Activated naive CD8-positive, alpha-beta T cell treated with anti-CD3 and anti-CD28 coated beads for 36 hours (primary cell): ENCODE measurements at places on chromosomes 2 and 18.

GRCh38 chr2:7633566-7634153 lies 716.4 kb downstream of the RNF144A start:
- no peak for DNase-seq

DNA sequence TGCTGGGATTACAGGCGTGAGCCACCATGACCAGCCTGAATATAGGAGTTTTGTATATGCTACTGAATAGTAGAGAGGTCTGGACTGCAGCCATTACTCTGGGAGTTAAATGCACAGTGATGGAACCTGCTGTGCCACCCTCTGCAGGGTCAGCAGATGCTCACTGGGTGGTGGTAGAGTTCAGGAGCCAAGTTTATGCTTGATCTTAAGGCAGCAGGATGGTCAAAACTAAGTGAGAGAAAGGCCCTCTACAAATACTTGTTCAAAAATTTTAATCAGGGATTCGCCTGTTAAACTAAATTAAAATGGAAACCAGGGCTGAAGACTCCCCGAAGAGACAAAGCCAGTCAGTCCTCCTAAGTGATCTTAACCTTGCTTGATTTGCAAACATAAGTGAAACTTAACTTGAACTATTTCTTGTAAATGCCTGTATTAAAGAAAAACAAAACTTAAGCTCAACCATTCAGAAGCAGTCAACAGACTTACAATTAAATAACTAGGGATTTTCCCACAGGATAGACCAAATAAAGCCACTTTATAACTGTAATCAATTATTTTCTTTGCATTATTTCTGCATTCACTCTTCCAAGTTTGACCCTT lies 4.2 kb upstream of the WDFY1 start:
- no peak for DNase-seq

DNA sequence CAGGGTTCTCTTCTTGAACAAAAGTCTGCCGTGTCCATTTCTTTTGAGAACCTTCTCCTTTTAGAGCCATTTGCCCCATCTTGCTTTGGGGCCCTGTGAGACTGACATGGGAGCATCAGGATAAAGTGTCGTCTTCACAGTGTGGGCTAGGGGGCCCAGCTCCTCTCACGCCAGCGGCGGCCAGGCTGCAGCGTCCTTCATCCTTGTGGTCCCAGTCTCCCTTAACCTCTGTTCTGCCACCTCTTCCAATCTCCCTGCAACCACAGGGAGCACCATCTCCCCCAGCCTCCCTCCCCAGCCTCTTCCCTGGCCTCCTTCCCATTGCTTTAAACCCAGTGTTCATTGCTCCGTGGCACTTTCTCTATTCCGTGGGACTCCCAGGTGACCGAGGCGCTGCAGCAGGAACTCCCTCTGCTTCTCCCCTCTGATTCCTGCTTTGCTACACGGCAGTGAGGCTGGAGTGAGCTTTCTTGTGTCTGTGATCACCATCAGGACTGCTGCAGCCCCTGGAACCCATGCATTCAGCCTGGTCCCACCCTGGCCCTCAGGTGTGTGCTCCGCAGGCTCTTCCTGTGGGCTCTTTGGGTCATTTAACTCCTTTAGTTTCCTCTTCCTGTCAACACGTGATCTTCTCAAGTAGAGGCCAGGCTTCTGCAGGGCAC lies 234.1 kb downstream of the MYT1L start:
- DNase-seq: no peak

GRCh38 chr2:48965204-48965603 lies 189.1 kb downstream of the FSHR start:
- DNase-seq: no peak

- no peak for DNase-seq
These were observed 86.3 kb downstream of the PMAIP1 start for GRCh38 chr18:59986139-59986538.

- no peak for DNase-seq
These were observed 1.3 kb downstream of the GBX2 start for GRCh38 chr2:236166796-236167296.

GRCh38 chr2:9732824-9733223 lies 102.0 kb upstream of the YWHAQ start:
- no peak for DNase-seq

GRCh38 chr2:202165208-202165607 lies 73.2 kb downstream of the SUMO1 start:
- no peak for DNase-seq

GRCh38 chr2:142897807-142898206 lies 20.3 kb downstream of the KYNU start:
- no peak for DNase-seq

- no peak for DNase-seq
These were observed 57.3 kb downstream of the INHBB start for GRCh38 chr2:120403261-120403660.

DNA sequence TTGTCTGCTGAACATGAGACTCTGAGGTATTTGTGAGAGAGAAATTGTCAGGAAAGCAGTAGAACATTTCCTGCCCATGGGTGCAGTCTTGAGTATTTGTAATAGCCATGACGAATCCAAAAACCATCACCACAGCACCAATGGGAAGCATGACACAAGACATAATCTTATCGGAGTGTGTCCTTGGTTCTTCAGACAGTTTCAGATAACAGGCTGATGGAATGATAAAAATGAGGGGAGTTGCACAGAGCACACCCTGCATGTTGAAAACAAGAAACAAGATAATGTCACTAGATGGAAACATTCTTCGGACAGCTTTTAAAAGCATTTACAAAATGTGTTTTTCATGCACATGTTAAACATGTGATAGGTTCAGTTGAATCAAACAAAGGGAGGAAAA lies 56.9 kb downstream of the SLC38A11 start:
- DNase-seq: no peak

DNA sequence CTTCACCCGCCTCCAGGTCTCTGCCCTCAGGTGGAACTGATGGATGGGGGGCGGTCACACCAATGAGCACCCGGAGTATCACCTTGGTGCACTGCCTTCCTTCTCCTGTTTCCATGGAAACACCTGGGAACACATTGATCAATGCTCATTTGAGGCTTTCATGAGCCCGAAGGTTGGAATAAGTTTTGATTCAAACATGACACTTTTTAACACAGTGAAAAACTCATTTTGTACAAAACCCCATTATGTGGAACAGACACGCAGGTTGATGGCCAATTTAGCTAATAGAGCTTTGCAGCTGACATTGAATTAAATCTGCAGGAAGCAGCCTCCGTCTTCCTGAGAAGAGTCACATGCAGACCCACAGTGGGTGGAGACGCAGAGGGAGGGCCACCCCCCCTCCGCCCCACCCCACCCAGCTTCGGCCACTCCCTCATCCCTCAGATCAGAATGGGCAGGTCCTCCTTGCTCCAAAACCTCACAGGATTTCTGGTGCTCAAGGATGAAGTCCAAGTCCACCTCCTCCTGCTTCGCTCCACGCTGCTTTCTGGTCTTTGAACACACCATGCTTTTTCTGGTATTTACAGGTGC lies 96.0 kb upstream of the MYCN start:
- no peak for DNase-seq

DNA sequence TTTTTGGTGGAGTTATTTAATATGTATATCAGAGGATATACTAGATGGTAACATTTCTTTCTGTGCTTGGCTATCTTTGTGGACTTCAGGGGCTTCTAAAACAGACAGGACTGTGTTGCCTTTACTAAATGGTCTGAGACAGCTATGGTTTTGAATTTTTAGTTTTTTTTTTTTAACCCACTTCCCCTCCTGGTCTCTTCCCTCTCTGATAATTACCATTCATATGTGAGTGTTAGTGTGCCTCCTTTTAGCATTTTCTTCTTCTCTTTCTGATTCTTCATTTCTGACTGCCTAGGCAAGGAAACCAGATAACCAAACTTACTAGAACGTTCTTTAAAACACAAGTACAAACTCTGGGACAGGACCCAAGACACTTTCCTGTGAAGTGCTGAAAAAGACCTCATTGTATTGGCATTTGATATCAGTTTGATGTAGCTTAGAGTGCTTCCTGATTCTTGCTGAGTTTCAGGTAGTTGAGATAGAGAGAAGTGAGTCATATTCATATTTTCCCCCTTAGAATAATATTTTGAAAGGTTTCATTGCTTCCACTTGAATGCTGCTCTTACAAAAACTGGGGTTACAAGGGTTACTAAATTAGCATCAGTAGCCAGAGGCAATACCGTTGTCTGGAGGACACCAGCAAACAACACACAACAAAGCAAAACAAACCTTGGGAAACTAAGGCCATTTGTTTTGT lies 52.7 kb downstream of the SMAD4 start:
- no peak for DNase-seq

- DNase-seq: no peak
These were observed 126.3 kb downstream of the XRCC5 start for GRCh38 chr2:216235462-216235861.

- no peak for DNase-seq
These were observed 47.4 kb upstream of the CDCA7 start for GRCh38 chr2:173307293-173307692.

GRCh38 chr2:5751873-5752482 lies 59.8 kb downstream of the SOX11 start:
- no peak for DNase-seq

DNA sequence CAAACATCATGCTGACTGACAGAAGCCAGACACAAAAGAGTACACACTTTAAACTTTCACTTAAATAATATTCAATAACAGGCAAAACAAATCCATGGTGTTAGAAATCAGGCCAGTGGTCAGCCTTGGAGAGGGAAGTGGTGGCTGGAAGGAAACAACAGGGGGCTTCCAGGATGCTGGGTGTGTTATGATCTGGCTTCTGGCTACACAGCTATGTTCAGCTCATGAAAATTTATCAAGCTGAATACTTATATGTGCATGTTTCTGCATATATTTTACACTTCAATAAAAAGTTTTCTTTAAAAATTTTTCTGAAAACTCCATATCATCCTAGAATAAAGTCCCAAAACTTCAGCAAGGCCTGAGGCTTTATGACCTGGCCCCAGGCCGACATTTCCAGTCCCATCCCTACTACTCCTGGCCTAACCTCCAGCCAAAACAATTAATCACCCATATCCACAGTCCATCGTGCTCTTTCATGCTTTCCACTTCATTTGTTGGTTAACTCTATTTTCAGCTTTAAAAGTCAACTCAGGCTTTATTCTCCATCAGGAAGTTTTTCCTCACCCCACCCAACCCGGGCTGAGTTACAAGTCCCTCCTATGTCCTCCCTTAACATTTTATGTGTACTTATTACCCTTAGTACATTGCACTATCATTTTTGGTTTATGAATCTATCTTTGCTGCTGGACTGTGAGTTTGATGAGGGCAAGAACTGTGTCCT lies 27.9 kb upstream of the SPTBN1 start:
- no peak for DNase-seq

DNA sequence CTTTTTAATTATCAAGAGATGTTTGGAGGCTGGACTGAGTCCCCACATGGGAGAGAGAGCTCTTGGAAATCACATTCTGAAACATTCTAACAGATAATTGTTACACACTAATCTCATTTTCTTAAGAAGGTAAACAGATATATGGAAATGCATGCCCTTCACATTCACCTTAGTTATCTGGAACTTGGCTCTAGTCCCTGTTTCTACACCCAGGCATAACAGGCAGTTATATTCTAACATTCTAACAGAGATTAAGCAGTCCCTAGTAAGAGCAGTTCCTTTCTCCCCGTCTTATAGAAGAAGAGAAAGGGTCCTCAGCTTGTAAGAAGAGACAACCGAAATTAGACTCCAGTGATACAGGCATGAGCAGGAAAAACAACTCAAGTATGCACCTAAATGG lies 385.4 kb downstream of the SOX11 start:
- no peak for DNase-seq

DNA sequence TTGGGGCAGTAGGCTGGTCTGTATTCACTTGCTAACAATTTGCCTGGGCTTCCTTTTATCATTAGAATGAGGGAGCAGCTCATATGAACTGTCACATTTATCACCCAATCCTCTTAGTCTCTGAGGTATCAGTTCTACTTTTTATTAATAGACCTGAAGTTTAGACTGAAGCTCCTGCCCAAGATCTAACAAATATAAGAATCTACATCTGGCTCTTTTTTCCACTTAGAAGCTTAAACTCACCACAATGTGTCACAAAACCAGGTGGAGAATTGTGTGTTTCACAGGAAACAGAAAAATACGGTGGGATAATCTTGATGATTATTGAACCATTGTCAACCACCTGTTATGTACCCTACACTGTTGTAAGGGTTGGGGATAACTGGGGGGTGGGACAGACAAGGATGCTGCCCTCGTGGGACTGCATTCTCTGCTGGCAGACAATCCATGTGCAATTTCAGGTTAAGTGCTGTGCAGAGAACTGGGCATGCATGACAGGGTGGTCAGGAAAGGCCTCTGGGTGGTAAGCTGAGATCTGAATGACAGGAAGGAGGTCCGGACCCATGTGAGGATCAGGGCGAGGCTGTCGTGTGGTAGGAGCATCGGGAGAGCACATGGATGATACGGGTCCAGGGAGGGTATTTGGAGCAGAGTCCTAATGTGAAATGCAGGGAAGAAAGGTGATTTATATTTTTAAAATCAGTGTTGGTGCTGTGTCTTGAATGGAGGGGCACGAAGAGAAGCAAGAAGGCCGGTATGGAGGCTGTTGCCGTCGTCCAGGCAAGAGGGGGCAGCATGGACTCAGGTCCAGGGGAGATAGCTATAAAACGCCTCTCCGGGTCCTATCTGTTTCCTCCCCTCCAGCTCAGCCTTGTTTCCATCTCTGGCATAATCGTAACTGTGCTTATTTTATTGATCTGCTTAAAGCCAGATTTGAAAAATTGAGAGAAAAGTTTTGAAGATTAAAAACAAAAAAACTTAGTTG lies 17.6 kb downstream of the MYL12B start:
- DNase-seq: no peak

DNA sequence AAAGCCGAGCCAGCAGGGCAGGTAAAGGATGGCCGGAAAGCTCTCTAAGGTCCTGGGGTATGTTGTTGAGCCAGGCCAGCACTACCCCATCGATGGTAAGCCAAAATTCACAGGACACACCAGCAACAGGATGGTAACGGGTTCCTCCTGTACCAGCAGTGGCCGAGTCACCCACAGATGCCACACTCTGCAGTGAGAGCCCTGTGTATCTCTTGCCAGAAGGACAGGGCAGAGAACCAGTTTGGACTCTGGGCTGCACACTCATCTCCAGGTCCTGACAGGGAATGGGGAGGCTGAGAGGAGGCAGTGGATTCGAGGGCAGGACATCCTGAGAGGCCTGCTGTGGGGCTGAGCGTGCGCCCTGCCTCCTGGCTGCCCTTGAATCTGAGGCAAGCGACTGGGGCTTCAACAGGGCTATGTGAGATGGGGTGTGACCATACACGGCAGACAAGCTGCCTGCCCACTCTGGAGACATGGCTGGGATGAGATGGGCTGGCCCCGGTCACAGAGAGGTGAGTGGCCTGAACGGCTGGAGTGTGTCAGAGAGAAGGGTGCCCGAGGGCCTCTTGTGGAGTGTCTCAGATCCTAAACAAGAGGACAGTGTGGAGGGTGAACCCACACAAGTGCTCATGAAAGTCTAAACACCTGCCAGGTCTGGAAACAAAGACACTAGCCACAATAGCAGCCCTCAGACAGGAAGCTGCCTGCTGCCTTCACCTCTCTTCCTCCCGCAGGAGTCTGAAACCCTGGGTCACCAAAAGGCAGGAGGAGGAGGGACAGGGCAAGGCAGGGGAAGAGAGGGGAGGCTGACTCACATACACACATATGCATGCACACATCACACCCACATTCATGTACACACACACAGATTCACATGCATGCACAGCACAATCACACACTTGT lies 182.3 kb downstream of the LOXHD1 start:
- DNase-seq: no peak

GRCh38 chr2:118549503-118549902 lies 297.9 kb downstream of the EN1 start:
- DNase-seq: no peak
